ENCODE measurements at places on chromosomes 6 and 20.
A peak's percentile ranks its signal among the peaks of the same experiment; 100 is the strongest.

GRCh38 chr6:14881398-14881797 lies 364.5 kb upstream of the JARID2 start:
- DNase-seq, result no peak

- DNase-seq, result no peak
Measured at GRCh38 chr20:1119524-1119923, 1.1 kb downstream of the PSMF1 start.

DNA sequence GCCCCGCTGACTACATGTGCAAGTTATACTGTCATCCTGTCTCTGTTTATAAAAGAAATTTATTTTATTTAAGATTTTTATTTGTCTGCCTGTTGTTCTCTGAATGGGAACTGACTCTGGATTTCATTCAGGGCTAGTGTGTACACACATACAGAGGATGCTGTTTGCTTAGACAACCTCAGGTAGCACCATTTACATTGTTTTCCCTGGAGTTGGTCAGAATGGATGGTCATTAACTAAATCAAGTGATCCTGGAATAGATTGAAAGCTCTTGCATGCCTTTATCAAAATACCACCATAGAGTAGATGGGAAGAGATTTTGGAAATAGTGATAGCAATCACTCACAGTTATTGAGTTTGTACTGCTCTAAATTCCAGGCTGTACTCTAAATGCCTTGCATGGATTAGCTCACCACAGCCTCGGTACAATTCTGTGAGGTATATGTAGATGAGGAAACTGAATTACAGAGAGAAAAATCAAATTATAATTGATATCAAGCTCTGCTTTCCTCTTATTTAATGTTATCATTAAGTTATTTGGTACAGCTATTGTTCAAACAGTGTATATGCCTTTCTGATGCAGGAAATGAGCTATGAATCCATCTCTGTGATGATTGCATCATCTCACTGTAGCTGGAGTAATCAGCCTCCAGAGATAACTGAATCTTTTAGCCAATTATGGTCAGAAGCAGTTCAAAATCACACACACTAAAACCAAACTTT lies 51.9 kb downstream of the RNF217 start:
- DNase-seq, result no peak

DNA sequence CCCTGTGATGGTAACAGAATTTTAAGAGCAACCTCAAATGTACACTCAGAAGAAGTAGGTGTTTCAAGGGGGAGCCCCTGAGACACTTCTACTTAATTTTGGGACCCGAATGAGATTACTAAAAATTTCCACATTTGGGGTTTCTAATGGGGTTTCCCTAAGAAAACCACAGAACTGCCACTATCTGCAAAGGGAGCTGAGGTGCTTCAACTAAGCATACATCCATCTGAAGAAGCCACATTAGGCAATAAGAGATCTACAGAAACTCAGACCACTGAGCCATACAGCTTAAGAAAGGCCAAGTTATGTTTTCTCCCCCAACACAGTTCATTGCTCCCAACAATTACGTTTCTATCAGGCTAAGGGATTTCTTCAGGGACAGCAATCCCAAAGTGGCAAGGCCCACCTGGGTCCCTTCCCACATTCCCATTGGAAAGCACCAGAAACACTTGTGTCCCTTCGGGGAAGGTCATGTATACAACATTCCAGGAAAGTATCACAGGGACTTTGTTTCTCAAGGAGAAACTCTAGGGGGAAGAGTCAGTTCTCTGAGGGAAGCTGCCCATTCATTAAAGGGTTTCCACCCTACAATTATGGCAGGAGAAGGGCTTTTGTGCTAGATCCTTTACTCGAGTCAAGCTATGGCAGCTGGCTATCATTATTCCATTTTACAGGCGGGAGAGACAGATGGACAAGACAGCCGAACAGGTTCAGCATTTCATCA lies 5.0 kb downstream of the BCL2L1 start:
- DNase-seq, result no peak

- no peak for DNase-seq
Measured at GRCh38 chr20:40293740-40294139, 395.3 kb downstream of the MAFB start.

DNA sequence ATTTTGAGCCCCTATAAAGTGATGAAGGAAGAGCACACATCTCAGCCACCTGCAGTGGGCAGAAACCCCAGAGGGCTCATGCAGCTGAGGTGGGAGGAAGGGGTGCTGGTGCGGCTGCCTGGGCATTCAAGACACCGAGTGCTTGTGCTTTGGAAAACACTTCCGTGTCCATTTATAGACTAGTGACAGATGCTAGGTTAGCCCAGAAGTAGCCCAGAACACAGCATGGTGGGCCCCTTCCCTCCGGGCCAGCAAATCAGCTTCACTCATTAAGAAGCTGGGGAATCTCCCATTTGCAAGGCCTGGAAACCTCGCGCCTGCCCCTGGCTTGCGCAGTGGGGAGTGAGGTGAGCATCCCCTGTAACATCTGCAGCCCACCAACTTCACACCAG lies 12.9 kb downstream of the BEND3 start:
- peak; percentile 21 for DNase-seq

- no peak for DNase-seq
Measured at GRCh38 chr6:125312478-125312877, 10.7 kb upstream of the HDDC2 start.

DNA sequence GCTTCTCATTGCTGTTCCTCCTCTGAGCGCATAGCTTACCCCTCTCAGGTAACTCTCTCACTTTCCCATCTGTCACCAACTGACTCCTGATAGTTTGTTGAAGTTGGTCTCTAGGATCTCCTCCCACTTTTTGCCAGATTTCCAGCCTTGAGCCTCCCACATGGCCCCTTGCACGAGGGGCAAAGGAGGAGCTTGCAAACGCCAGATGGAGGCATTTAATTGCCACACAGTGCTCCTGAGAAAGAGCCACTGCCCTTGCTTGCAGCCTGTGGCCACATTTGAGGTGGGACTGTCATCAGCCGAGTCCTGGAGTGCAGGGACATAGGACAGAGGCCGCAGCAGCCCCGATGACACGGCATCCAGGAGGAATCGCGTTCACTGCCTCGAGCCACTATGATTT lies 348.7 kb downstream of the SMOC2 start:
- DNase-seq, result no peak

GRCh38 chr20:62368392-62368975 lies 1.4 kb upstream of the LAMA5 start:
- DNase-seq, result no peak

GRCh38 chr6:2895072-2895471 lies 8.0 kb downstream of the SERPINB9 start:
- no peak for DNase-seq

DNA sequence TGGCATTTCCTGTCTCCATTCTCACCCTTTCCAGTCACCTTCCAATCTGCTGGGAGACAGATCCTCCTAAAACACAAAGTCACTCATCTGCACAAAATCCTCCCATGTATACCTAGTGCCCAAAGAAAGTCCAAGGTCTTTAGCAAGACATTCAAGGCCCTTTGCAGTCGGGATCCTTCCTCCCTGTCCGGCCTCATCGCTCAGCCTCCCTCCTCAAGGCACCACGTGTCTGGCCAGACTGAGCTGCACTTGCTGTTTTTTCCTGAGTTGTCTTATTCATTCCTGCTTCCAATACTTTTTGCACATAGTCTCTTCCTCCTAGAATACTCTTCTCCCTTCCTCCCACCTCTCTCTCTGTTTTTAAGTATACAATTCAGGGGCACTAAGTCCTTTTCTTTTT lies 1.4 kb downstream of the TRIM15 start:
- DNase-seq, result no peak

DNA sequence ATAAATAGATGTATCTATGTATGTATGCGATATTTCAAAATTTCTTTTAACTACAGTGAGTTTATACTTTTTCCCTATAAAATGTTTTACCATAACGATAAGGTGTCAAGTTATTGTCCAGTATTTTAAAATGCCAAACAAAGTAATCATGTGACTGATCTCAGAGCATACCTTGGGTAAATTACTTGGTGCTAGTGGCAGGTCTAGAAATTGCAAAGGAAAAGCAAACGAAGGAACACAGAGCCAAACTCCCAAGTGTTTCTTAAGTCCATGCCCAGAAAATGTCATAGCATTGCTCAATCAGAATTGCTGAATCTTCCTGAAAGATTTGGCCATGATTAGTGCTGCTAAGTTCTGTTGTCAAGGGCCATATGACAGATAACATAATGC lies 77.5 kb downstream of the CAP2 start:
- no peak for DNase-seq

DNA sequence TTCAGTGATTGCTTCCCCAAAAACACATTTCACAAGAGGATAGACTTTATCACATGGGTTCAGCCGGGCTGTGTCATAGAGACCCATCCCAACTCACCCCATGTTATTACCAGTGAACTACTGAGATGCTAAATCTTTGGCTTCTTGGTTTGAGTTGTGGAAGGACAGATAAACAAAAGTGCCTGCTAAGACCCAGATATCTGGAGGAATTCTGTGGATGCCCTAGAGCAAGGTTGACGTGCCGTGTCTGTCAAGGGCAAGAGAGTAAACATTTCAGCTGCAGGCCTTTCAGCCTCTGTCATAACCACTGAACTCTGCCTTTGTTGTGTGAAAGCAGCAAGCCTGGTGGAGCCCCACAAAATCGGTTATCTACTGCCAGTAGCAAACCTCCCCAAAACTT lies 11.2 kb upstream of the THBD start:
- no peak for DNase-seq

GRCh38 chr6:53148684-53149083 lies at the start of gene GCM1:
Gene GCM1 (minus strand): TSS chr6:53148841. CDS start chr6:53145632, 3,209 bp downstream.
- DNase-seq, result no peak

DNA sequence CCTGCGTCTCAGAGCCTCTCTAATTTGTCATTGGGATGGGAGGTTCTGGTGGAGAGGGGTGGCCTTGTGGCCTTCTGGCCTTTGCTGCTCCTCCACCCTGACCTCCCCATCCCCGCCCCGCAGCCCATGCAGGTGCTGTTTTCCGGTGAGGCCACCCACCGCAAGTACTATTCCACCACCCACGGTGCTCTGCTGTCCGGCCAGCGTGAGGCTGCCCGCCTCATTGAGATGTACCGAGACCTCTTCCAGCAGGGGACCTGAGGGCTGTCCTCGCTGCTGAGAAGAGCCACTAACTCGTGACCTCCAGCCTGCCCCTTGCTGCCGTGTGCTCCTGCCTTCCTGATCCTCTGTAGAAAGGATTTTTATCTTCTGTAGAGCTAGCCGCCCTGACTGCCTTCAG lies 171.8 kb upstream of the RNF24 start:
- DNase-seq, result no peak

DNA sequence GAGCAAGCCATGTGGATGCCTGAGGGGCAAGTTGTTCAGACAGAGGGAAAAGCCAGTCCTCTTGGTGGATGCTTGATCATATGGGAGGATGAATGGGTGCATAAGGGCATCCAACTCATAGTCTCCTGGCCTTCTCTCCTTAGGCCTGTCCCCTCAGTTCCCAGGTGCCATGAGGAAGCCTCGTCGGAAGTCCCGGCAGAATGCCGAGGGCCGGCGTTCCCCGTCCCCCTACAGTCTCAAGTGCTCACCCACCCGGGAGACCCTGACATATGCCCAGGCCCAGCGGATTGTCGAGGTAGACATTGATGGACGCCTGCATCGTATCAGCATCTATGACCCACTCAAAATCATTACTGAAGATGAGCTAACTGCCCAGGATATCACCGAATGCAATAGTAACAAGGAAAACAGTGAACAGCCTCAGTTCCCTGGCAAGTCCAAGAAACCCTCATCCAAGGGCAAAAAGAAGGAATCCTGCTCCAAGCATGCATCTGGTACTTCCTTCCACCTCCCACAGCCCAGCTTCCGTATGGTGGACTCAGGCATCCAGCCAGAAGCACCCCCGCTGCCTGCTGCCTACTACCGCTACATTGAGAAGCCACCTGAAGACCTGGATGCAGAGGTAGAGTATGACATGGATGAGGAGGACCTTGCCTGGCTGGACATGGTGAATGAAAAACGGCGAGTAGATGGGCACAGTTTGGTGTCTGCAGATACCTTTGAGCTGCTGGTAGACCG lies 3.8 kb downstream of the BRPF3 start:
- no peak for DNase-seq

GRCh38 chr6:25637960-25638434 lies 14.0 kb upstream of the SCGN start:
- DNase-seq, result no peak

GRCh38 chr20:36881331-36881730 lies 5.4 kb downstream of the TLDC2 start:
- DNase-seq, result no peak

DNA sequence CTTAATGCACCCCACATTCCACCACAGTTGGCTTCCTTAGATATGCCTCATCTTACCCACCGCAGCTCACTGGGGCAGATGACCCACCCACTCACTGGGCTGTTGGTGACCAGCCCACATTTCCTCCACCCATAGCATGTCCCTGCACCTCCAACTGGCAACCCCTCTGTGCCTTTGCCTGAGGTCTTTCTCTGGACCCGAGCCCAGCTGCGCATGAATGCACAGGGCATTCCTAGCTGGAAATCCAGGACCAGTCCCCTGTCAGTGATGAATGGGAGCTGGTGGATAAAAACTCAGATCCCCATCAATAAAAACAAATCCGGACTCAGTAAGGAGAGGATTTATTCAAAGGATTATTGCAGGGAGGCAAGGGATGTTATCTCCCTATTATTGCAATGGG lies 75.0 kb downstream of the ISM1 start:
- DNase-seq, result no peak

Measured in NCI-H1694 treated with DMSO at 0.1 percent for 48 hours (cell line).